ENCODE measurements at places on chromosomes 3 and 15.

GRCh38 chr3:42612217-42612616 lies 11.7 kb downstream of the NKTR start:
- no peak for DNase-seq

GRCh38 chr15:65583701-65584100 lies 27.2 kb downstream of the INTS14 start:
- peak; percentile 64 for DNase-seq

DNA sequence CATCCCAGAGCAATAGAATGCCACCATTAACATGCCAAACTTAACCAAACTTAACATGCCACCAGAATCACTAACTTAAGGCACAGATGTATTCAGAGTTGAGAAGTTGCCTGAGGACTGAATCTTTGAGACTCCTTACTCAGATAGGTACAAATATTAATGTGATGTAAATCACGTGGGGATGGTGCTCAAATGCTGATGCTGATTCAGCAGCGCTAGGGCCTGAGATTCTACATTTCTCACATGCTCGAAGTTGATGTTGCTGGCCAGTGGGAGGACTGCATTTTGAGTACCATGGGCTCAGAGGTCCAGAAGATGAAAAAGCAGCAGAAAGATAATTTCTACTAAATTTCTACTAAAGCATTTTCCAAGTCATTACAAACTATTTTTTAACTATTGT lies 54.1 kb downstream of the RPL22L1 start:
- DNase-seq, result no peak

DNA sequence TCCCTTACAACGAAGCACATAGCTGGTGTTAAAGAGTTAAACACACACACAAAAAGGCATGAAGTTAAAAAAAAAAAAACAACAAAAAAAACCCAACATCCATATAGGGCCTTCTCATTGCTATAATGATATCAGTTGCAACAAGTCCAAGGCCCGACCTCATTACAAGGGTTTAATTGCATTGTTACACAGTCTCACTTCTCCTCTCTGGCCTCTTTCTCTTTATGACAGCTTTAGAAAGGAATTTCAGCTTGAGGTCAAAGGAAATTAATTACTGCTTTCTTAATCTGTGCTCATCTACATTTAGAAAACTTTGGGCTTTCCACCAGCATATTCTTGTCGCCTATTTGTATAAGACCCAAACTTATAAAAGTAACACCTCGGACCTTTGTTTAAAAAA lies 342.1 kb downstream of the NR2F2 start:
- no peak for DNase-seq

DNA sequence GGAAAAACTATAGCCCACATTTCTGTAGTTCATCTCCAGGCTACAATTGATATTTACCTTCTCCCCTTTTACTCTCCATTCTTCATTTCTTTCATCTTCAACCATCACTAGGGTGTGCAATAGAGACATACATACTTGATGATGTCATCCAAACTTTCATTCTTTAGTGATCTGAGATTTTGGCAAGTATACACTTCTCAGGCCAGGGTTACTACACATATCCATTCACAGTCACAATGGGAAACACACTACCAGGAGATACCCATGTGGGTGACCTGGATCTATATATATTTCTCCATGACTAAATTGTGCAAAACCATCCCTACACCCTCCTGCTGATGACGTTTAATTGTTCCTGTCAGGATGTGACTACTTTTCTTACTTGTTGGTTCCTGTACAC lies 769.5 kb upstream of the DPPA4 start:
- no peak for DNase-seq
